Activated T-cell treated with anti-CD3 and anti-CD28 coated beads for 48 hours (primary cell): ENCODE measurements at places on chromosomes 5 and 9.

- no peak for DNase-seq
These were observed 24.7 kb upstream of the TNFSF8 start for GRCh38 chr9:114954956-114955582.

DNA sequence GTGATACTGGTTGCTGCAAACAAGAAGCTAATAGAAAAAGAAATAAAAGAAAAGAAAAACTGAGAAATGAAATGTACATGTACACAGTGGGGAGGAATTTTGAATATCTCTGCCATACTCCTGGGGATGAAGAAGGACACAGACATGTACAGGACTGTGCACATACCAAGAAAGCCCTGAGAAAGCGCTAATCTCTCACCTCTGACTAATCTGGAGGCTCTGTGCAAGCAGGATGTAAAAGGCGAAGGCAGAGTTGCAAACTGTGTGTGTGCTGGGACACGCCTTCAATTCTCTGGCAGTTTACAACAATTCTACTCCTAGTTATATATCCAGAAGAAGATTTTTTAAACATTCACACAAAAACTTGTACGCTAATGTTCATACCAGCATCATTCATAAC is 211.4 kb downstream of the KIAA0825 start:
- DNase-seq = no peak

- DNase-seq = no peak
These were observed 31.0 kb downstream of the HMHB1 start for GRCh38 chr5:143842920-143843319.

GRCh38 chr5:140005145-140005591 is 37.9 kb downstream of the NRG2 start:
- no peak for DNase-seq

- DNase-seq = no peak
These were observed 73.6 kb upstream of the SUSD1 start for GRCh38 chr9:112248722-112249121.

DNA sequence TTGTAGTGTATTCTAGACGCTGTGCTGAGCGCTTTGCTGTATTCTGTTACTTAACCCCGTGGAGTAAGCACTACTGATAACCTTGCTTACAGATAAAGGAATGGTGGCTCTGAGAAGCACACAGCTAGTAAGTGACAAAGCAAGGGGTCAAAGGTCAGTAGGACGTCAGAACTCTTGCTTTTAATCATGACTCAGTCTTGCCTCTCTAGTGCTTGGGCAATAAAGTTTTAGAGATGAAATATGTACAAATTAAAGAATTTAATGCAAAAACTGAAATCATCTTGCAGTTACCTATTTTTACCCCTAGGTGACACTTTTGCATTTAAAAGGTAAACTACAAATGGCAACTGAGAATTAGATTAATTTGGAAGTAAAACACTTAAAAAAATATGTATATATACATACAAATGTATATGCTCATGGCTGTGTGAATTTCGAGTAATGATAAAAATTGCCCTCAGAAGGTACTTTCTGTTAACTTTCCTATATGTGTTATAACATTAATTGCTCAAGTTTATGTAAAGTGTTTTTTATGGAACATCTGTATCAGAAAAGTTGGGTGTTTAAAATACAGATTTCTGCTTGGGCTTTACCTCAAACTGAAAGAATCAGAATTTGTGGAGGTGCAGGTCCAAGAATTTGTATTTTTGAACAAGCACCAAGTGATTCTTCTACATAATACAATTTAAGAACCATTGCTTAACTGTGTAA is 175.1 kb upstream of the DAB2 start:
- DNase-seq = no peak
